SW480 (cell line): ENCODE measurements at places on chromosomes 2 and 18.

GRCh38 chr2:96072746-96073145 lies 38.0 kb upstream of the GPAT2 start:
- DNase-seq, result no peak

- DNase-seq, result no peak
Observed at GRCh38 chr2:1132328-1132969, 181.8 kb downstream of the SNTG2 start.

DNA sequence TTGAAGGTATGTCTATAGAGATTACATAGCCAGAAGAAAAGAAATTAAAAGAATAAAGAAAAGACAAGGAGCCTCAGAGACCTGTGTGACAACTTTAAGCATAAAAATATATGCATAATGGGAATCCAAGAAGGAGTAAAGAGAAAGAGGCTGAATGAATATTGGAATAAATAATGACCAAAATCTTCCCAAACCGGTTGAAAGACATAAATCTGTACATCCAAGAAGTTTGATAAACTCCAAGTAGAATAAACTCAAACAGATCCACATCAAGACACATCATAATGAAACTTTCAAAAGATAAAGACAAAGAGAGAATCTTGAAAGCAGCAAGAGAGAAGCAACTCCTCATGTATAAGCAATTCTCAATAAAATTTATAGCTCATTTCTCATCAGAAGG lies 132.4 kb upstream of the ZNF516 start:
- DNase-seq, result no peak

DNA sequence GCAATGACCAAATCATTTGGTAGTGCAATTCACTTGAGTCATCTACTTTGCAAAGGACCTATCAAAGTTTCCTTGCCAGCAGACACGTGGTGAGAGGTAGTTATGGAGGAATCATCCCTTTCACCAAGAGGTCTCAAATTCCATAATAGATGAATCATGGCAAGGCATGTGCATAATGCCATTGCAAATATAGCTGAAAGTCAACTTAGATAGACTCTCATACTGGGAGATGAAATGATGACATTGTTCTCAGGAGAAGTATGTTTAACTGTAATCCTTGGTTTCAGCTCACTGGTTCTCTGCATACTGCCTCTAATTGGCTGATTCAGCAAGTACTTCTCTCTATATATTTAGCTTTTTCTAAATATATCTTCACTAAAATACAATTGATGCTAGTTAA lies 57.2 kb downstream of the CALCRL start:
- peak; percentile 4 for DNase-seq

DNA sequence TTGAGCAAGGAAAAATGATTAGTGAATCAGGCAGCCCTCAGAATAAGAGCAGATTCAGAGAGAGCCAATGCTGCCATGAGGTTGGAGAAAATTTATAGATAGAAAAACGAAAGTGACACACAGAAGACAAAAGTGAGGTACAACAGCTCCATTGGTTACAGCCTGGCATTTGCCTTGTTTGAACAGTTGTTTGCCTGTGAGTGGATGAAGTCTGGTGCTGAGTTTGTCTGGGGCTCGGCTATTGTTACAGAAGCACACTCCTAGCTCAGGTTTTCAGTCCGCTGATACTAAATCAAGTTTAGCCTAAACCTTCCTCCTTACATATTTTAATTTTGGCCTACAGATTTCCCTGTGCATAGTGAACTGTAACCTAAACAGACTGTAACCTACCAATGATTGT lies 387.8 kb upstream of the RAB12 start:
- DNase-seq, result no peak

GRCh38 chr2:235666213-235666781 lies 172.5 kb downstream of the AGAP1 start:
- DNase-seq, result peak; percentile 71

- DNase-seq, result no peak
Observed at GRCh38 chr2:9375857-9376428, 47.4 kb downstream of the ITGB1BP1 start.

DNA sequence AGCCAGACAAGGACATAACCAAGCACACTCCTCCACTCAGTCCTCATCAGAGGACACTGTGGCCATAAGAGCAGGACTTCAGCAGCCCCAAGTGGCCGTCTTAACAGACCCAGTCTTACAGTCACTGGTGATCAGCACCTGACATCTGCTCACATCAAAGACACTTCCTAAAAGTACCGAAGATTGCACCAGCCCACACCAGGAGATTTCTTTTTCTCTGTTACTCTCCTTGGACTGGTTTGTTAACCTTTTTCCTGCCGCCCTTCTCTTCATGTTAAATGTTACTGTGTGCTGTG lies 44.1 kb downstream of the MRPS5 start:
- peak; percentile 30 for DNase-seq

- no peak for DNase-seq
Observed at GRCh38 chr2:110153416-110153815, 37.8 kb upstream of the MALL start.

- DNase-seq, result peak; percentile 78
Observed at GRCh38 chr2:229408356-229408755, 137.3 kb upstream of the PID1 start.

DNA sequence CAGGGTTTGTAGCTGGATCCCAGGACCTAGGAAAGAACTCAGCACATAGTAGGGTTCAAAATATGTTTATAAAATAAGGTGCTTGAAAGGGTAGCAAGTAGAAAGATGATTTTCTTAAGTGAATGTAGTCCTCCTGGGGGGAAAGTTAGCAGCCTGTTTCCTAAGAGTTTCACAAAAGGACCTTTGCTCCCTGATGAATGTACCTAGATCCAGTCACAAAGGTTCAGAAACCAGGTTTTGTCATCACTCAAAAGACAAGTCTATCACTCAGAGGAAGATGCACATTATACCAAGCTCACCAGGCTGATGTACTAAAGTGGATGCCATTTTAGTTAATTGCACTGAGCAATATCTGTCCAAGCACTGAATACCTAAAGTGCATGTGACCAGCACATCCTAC lies 378.2 kb downstream of the BCL11A start:
- DNase-seq, result no peak

GRCh38 chr2:134491022-134491421 lies 227.8 kb downstream of the TMEM163 start:
- DNase-seq, result no peak

DNA sequence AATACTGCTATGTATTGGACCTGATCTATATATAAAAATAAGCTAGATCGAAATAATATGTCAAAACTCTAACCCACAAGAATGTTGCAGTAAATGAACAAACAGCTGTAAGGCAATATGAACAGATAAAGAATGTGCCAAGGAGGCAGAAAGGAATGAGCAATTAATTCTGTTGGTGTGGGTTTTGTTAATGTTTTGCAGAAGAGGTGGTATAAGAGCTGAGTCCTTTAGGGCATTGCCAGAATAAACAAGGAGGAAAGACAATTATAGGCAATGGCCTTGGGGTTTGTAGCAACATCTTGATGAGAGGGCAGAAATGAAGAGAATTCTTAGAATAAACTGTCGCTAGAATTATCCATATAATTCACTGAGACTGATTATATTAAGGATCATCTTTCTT lies 240.9 kb upstream of the GULP1 start:
- DNase-seq, result no peak

DNA sequence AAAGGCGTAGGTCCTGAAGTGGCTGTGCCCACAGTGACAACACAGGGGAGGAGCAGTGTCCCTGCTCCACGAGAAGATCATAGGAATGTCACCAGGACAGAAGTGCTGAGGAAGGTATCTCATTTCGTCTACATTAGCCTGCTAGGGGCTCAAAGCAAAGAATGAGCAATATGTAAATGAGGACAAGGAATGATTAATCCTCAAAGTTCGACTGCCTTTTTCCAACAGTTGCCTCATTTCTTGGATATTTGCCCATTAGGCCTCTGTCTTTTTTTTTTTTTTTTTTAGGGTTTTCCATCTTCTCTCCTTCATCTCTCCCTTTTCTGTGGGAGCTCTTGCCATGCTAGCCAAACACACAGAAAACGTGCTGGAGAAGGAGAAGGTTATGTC lies 105.2 kb upstream of the ARHGAP28 start:
- DNase-seq, result peak; percentile 22

DNA sequence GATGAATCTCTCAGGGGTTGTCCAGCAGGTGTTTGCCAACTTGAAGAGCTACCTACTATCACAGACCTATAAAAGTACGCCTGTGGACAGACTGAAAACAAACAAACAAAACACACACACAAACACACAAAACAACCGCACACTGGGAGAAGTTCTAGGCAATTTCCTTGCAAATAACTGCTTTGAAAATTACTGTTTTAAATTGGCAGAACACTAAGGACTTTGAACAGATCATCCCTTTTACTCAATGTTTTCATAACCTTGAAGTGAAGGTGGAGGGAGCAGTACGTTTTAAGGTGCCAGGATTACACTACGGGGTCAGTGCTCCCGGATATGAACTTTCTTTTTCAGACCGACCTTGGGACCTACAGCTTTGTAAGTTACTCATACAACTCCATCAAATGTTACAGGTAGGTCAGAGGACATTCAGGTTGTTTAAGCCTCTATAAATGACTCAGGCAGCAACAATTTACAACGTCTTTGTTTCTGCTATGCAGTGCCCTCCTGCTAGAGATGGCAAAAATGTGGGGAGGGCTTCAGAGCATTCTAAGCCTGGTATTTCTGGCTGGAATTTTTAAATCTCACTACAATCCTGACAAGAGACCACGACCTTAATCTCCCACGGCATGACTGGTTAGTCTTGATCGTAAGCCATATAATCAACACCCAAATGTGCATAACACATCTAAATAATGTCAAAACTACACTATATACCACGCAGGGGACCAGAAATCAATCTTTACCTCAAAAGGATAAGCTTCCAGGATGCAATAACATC lies 1.4 kb upstream of the SLC20A1 start:
- DNase-seq, result peak; percentile 99

DNA sequence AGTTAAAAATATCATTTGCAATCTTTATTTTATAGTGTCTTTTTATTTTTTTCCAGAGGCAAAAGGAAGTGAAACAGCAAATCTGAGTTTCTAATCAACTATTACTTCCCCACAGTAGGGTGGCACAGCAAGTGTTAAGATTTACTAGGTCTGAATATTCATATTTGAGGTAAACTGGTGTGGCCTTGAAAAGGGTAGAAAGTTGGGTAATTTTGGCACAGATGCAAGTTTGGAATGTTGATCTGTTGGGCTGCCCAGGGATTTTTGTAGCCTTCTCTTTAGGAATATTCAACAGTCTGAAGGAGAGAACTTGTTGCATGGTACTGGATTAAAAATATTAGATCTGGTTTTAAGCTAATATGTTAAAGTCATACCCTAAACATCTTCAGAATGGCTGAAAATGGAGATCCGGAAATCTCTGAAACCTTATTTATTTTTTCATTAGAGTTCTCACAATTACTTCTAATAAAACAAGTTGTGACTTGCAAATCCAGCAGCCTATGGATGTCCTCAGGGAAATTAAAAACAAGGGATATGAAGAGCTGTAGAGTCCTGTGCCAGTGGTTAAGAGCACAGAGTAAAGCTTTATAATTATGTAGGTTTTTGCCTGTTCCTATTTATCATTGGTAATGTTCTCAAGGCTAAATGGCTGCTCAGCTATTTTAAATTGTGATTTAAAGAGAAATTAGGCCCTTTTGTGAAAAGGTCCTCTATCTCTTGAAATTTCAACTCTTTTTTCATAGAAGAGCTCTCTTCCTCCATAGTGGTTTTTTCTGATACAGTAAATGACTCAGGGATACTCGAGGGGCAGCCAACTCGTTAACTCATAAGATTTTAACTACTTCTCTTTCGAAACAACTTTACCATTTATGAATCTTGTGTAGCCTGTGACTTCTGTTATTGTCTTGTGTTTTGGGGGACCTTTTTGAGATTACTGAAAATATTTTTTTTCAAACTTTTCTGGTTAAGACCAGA lies 11.0 kb downstream of the TANK start:
- no peak for DNase-seq

- DNase-seq, result peak; percentile 5
Observed at GRCh38 chr2:224025874-224026273, 13.2 kb downstream of the SERPINE2 start.

DNA sequence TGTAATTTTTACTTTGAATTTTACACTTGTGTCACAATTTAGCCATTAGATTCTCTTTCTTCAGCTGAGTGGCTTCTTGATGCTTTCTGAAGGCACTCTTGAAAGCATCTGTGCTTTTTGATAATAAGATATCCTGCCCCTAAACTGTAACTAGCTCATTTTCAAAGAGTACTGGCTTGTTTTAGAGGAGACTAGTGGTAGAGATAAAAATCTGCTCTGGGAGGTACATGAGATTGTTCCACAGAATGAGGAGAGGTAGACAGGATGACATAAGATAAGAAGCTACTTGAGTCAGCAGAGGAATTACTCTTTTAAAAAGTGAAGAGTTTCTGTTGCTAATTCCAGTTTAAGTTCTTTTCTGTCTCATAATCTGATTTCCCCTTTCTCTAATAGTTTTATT lies 10.6 kb downstream of the PLEKHB2 start:
- no peak for DNase-seq

- DNase-seq, result no peak
Observed at GRCh38 chr2:65277118-65277517, 49.5 kb downstream of the ACTR2 start.

GRCh38 chr2:161415034-161415986 lies 787 bp upstream of the TBR1 start:
- DNase-seq, result no peak

DNA sequence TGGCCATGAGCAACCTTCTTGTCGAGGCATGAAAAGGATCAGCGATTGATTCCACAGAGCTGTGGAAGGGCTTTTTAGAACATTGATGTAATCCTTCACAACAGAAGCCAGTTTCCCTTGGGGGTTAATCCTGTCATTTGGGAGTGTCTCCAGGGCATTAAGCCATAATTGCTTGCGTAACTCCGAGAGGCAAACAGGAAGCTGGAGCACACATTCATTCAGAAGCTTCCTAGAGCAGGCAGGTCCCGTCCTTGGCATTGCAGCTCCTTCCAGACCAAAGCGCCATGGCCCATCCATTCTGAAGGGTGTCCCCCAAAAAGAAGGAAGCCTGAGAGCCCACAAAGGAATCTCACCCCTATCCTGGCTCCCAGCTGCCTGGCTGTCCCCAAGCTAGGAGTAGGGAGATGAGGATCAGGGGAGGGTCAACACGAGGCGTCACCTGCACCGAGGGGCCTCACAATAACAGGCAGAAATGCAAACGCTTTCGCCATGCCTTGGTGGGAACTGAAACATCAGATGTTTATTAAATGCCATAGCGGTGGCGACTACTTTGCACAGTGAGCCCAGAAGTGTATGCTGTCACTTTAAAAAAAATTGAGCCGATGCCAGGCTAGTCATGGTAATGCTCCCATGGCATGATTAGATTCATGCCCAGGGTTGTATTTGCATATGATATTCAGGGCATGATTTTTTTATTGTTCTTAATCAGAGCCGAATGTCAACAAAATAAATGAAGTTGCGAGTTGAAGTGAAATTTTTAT lies 339.4 kb downstream of the BCL11A start:
- peak; percentile 18 for DNase-seq
